ENCODE measurements at places on chromosomes 6 and 20. TPM values are rescaled to one million over a fixed set of nuclear protein-coding genes. Genes with fewer than 3 reads are reported as not detected.

Gene BMP5
- not detected for total RNA-seq

DNA sequence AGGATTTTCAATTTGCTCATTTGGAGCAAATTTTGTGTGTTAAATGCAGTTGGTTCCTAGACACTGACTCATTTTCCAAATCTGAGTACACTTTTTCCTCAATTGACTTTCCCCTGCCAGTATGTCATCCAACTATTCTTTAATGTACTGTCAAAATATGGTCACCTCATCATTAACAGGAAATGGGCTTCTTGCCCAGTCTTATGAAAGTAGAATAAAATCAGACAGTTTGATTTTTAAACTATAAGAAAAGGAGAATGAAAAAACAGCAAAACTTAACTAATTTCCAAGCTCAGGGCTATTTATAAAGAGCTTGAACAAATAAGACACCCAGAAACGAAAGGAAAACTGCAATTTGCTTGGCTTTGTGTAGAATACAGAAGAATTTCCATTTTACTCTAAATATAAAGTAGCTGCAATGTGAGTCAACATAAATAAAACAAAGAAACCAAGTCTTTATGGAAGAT is 43.7 kb upstream of the RAB23 start:
- DNase-seq, result no peak

DNA sequence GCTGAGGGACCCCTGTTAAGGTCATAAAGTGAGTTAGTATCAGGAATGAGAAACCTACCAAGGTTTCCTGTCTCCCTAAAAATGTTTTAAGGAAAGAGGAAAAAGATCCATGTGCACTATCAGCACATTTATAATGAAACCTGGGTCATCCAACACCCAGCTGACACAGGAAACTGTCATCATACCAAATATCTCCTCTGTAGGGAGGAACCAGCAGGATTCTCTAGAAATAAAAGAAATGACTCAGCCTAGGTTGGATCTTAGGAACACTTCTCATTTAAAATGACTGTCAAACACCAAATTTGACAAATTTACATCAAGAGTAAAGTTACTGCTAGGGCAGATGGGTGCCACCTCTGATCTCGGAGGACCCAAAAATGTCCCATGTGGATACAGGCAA is 21.7 kb downstream of the GFOD1 start:
- no peak for DNase-seq

Gene COL9A3
- 1.2 TPM for total RNA-seq

- DNase-seq, result no peak
Measured at GRCh38 chr6:105259913-105260889, 80.4 kb upstream of the POPDC3 start.

DNA sequence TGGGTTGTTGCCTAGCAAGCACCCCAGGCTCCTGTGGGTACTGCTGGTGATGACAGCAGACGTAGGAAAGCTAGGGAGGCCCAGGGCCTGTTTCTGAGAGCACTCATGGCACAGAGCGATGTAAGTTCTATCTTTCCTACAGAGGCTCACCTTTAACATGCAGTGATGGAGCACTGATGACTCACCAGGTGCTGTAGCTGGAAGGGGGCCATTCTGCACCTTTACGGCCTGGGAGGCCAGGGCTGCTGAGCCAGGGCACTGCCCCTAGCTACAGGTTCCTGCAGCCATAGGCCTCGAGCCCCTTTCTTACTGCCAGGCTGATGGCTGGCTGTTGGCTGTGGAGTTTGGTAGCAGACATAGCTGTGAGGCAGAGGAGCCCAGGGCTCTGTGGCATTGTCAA is 31.1 kb upstream of the GPR6 start:
- no peak for DNase-seq

Gene SPDEF
- not detected for total RNA-seq

DNA sequence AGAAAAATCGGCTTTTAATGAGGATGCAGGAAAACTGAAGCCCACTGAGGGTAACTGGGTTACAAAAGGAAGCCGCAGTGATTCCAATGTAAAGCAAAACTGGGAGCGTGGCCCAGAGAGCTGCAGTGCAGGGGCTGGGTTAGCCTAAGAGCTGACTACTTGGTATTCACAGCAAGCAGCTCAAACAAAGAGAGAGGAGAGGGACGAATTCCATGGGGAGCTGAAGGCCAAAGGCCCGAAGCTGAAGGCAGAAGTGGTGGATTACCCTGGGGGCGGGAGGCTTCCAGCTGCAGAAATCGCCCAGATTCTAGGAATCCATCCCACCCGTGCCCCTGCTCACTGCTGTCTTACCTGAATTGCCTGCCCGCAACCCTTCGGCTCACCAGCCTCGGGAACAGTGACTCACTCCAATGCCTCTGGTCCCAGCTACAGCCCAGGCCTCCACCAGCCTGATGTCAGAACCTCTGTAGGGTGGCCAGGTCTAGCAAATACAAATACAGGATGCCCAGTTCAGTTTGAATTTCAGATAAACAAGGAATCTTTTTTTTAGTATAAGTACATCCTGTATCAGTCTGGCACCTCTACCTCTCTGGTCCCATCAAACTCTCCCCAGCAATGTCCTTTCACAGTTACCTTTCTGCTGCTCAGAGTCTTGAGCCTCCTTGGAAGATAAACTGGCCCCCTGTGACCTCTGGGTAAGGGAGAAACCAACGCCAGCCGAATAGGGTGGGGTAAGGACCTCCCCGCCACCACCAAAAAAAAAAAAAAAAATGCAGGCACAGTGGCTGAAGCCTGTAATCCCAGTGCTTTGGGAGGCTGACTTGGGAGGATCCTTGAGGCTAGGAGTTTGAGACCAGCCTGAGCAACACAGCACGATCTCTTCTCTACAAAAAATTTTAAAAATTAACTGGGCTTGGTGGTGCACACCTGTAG is 14.6 kb upstream of the ZMYND8 start:
- DNase-seq, result no peak

DNA sequence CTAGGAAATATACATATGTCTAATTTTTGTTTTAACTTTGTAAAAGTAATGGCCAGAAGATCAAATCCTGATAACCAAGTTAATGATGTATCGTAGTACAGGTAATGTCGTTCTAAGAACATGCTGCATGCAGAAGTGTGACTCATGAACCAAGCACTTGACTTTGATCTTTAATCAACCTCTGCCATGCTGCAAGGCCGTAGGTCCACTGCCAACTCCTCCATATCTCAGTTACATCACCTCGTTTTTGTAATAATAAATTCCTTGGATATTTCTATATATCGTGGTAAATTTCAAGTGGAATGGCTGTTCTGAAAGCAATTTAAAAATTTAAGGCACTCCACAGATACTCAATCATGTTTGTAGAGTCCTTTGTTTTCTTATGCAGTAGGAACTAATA is 771.7 kb downstream of the EPHA7 start:
- DNase-seq, result no peak

Gene FAM209B
- not detected for total RNA-seq

- no peak for DNase-seq
Measured at GRCh38 chr6:311679-312220, 19.5 kb downstream of the DUSP22 start.

DNA sequence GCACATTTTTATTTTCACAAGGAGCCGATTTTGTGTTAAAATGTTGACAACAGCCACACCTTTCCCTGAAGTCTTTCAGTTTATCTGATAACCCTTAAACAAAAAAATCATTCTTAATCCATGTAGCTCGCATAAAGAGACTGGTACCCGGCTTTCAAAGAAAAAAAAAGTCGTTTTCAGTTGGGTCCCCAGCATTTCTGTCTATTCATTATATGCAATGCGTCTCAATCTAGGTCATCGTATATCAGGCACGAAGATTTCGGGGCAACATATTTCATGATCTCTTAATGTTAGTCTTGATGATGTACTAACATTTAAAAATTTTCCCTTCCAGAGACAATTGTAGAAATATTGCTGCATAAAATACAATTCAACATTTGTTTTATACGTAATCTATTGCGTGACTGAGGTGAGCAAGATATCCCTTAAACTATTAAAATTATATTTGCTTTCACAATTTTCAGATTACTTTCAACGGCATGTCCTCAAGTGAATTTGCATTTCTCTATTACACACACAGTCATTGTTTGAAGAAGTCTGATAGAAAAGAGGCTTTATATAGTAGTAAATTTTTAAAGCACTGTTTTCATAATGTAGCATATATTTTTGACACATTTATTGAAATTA is 2.9 kb upstream of the TUBB2B start:
- DNase-seq, result no peak

GRCh38 chr6:110951986-110952794 is 6.3 kb upstream of the GTF3C6 start:
- DNase-seq, result no peak

DNA sequence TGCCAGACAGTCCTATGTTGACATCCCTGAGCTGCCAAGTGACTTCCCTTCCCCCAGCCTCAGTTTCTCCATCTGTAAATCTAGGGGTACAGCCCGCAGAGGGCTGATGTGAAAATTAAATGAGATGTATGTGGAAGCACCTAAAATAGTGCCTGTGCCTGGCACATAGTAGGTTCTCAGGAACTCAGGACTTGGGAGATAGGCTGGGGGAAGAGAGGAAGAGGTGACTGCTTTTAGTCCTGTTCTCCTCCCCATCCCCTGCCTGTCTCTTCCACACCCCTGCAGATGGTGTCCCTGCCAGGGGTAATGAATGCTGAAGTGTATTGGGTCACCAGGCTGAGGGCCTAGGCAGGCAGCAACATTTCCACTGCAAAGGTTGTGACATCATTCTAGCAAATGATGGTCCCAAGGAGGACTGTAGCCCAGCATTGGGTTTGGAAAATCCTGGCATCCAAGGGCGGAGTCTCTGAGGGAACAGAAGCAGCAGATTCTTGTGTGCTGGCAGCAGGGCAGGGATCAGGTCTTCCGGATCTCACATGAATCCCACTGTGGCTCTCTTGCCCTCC is 1.8 kb downstream of the SNPH start:
- no peak for DNase-seq

DNA sequence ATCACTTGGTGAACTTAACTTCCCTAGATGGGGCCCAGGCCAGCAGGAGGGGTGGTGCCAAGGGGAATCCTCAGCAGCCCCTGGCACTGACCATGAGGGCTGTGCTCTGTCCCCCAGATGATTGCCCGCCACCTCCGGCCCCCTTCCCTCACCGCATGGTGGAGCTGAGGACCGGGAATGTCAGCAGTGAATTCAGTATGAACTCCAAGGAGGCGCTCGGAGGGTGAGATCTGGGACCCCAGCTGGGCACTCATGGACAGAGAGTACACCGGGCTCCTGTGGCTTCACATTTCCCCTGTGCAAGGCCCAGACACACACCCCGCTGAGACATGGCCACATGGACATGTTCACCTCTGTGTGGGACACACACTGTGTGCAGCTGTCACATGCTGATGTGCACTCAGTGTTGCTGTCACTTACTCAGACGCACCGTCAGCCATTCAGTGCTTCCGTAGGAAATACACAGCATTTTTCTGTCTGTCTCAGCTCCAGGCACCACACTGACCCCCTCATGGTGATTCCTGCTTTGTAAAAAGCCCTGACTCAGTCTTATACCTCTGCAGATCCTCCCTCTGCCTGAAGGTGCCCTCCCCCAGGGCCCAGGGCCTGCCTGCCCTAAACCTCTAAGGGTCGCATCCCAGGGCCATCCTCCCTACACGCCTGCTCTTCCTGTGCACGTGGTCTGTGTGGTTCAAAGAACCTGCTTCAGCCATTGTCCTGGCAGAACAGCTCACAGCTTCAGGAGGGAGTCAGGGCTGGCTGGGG is 4.4 kb downstream of the MYLK2 start:
- no peak for DNase-seq

Gene TAGAP
- 8.1 TPM for total RNA-seq

DNA sequence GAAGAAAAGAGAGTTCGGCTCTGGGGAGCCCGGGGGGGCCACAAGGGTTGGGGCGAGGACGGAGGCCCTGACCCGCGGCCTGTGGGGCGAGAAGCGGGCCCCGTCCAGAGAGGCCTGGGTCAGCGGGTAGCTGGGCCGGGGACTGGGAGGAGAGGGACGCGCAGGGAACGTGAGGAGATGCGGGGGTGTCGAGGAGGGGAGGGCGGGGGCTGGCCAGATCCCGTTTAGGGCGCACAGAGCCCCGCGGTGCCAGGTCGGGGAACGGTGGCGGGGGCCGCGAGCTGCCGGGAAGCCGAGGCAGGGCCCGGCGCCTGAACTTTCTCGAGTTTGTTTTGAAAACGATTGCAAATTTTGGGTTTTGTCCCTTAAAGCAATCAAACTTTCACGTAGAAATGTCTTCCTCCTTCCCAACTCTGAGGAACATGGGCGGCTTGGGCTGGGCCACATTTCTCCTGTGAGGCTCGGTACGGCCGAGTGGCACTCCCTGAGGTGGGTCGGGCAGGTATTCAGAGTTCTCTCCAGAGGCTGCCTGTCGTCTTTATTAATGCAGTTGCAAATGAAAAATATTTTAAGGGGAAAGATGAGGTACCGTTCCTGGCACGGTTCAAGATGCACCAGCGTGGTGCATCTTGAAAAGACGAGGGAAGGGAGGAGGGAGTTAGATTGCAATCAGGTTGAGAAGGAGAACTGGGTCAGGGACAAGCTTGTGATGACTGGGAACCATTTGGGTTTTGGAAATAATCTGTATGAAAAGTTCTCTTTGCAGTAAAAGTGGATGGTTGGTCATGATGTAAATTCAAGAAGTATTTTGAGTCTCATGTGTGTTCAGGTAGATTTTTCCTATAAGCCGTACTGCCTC is 972 bp downstream of the RNF8 start:
- DNase-seq, result no peak

DNA sequence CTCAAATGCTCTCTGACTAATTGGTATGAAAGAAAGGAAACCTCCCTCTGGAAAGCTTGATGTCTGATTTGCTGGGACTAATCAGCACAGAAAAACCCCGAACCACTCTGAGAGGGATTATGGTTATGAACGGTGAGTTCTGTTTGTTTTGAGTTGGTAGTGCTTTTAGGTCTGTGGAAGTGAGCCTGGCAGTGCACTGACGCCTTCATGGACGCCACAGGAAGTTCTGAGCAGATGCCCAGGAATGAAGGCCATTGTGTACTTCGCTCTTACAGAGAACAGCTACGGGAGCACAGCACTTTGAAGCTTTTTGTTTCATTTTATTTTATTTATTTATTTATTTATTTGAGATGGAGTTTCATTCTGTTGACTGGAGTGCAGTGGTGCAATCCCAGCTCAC is 754.1 kb downstream of the QKI start:
- no peak for DNase-seq
